ENCODE measurements at places on chromosomes 7 and 10.

- DNase-seq: no peak
Measured at GRCh38 chr10:76882245-76882644, 755.4 kb downstream of the KCNMA1 start.

DNA sequence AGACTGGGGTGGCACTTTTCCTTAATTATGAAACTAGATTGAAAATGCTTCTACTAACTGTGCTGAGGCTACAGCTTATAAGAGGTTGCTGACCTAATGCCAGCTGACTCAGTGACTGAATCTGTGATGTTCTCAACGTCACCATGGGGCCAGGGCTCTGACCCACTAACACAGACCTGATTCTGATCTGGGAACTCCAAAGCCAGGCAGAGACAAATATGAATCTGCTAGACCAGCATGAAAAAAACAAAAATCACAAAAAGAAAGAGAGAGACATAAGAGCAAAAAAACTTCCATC lies 16.1 kb downstream of the USP6NL start:
- no peak for DNase-seq

DNA sequence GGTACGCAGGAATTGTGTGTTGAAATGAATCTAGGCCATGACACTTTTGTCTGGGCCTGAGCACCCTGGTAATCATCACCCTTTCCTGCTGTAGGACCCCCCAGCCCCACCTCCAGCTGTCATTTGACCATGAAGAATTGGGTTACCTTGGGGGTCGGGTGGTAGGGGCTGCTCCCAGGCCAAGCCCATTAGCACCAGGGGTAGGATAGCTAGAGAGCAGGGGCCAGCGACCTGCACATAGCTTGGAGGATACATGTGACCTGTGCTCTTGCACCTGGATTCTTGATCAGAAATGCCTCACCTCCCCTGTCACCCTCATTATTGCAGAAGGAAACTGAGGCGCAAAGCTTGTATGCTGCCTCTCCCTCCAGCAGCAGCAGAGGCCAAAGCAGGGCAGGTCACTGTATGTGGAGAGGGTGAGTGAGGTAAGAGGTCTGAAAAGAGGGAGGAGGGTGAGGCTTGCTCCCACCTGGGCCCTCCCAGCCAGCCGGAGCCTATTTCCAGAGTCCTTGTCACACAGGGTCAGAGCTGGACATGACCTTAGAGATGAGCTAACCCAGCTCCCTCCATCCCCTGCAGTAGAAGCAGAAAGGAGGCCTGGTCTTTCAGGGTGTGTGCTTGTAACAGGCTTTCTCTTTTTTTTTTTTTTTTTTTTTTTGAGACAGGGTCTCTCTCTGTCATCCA lies 35.3 kb upstream of the ANKRD2 start:
- no peak for DNase-seq

- DNase-seq: no peak
Measured at GRCh38 chr7:29005829-29006228, 47.7 kb upstream of the TRIL start.

DNA sequence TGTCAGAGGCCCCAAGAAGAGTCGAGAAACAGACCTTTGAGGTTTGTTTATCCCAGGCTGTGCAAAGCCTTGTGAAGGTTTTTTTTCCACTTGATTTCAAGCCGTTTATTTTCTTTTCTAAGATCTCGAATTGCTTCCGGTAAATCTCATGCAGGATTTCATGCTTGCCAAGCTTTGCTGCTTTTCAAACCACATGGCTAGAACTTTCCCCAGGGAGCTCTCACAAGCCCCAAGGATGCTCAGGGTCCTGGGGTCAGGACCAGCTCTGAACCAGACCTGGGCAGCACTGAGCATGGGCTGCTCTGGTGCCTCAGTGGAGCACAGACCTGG lies 48.0 kb upstream of the AQP1 start:
- no peak for DNase-seq

DNA sequence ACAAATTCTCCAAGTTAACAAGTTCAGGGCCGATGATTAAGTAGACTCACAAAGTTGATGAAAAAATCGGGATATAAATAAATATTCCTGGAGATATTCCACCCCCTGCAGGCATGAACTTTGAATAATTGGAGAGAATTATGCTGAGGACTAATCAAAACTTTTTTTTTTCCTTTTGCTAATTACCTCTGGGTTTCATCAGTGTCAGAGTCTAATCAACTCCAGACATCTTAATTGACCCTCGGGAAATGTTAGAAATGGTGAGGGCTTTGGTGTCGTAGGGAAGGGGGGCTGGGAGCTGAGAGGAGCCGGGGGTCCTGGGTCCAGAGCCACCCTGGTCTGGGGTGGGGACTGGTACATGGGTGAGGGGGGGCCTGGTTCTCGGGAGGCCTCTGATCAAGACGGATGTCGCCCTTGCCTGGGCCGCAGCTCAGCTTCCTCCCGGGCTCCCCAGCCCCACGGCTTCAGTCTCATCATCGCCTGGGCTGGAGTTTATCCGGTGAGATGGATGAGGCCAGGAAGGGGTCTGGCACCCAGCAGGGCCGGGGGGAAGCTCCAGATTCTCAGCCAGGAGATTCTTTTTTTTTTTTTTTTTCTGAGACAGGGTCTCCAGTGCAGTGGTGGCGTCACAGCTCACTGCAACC lies 30.4 kb upstream of the ELFN1 start:
- no peak for DNase-seq

- DNase-seq: no peak
Measured at GRCh38 chr10:34717429-34717828, 97.7 kb downstream of the PARD3 start.

- DNase-seq: no peak
Measured at GRCh38 chr7:120981888-120982615, 6.5 kb upstream of the CPED1 start.

- no peak for DNase-seq
Measured at GRCh38 chr7:22332461-22332870, 24.5 kb downstream of the RAPGEF5 start.

DNA sequence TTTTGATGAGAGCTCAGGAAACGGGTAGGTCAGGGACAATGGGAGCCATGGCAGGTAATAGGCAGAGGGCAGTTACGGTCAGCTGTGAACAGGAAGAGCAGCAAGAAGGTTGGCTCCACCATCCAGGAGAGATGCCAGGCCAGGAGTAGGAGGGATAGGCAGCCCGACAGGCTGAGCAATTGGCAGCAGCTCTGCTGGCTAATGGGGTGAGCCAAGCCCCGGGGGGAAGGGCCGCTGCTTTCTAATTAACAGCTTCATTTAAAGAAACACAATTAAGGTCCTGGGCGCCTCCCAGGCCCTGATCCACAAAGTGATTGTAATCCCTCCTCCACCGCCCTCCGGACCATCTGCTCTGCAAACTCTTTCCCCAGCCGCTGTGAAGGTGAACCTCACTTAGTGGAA lies 23.7 kb downstream of the SH2B2 start:
- DNase-seq: no peak

DNA sequence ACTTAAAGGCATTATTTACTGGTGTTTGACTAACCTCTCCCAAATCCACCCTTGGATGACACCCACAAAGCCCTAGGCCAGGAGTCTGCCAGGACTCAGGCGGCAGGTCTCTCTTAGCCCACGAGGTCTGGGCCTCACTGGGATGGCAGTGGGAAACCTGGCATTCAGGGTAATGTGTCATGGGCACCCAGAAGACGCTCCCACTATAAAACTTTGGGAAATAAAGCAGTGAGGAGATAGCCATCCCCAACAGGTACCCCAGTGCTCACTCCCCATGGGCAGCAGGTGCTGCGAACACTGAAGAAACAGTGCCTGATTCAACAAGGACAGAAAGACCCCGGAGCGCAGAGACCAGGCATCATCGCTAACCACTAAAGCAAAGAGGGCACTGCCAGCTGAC lies 14.4 kb upstream of the PTPRN2 start:
- DNase-seq: no peak

GRCh38 chr7:94486216-94486615 lies 23.4 kb upstream of the CASD1 start:
- DNase-seq: no peak
